ENCODE measurements at places on chromosomes 3 and 15.

DNA sequence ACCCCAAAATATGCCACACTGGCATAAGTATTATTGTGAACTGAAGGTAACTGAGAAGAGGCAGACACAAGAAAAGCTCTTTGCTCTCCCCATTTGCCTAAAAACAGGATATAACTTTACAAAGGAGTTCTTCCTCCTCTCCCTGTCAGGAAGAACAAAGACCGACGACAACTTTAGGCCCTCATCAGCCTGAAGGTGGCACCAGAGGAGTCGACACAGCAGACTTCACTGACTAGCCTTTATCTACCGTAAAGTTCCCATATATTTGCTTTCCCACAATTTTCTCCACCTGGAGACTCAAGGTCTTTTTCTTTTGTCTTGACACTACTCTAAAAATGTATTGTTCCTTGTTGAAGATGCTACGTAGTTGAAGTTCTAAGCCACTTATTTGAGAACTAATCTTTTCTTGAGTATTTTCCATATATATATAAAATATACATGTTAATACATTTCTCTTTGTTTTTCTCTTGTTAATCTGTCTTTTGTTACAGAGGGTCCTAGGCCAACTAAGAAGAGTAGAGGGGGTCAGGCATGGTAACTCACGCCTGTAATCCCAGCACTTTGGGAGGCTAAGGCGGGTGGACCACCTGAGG is 16.2 kb upstream of the XIRP1 start:
- peak; percentile 64 for DNase-seq

GRCh38 chr3:13009946-13010315 is 63.3 kb downstream of the IQSEC1 start:
- DNase-seq = no peak

- DNase-seq = no peak
Observed at GRCh38 chr3:4570840-4571621, 77.9 kb downstream of the ITPR1 start.

DNA sequence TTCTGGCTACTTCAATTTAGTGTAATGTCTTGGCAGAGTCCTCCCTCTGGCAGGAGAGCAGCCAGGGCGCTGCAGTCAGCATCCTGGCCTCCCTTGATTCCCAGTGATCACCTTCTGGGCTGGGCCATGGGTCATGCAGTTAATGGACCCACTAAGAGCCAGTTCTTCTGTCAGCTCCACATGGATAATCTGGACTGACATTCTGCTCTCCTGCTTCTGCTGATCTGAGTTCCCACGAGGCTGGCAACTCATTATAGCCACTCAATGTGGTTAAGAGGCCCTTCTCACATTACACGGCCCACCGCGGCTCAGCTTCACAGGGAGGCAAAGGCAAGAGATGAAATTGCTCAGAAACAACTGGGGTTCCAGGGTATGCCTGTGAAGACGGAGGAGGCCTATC is 94.0 kb downstream of the WDR76 start:
- DNase-seq = no peak

GRCh38 chr3:40464339-40465110 is 7.4 kb downstream of the RPL14 start:
- peak; percentile 63 for DNase-seq

DNA sequence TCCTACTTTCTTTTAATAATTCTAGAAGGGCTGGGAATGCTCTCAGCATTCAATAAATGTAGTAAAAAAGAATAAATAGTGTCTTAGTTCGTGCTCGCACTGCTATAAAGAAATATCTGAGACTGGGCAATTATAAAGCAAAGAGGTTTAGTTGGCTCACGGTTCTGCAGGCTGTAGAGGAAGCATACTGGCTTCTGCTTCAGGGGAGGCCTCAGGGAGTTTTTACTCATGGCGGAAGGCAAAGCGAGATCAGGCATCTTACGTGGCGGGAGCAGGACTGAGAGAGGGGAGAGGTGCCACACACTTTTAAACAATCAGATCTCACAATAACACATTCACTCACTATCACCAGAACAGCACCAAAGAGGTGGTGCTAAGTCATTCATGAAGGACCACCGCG is 103.0 kb upstream of the UBE2E2 start:
- DNase-seq = no peak

Measured in CD4-positive, alpha-beta T cell treated with Interferon alpha-2 for 1 hour (primary cell).